Activated gamma-delta T cell treated with anti-CD3 and anti-CD28 coated beads, Interleukin-2, amount 50 U/mL, for 16 hours (primary cell): ENCODE measurements at places on chromosomes 6 and 20.

DNA sequence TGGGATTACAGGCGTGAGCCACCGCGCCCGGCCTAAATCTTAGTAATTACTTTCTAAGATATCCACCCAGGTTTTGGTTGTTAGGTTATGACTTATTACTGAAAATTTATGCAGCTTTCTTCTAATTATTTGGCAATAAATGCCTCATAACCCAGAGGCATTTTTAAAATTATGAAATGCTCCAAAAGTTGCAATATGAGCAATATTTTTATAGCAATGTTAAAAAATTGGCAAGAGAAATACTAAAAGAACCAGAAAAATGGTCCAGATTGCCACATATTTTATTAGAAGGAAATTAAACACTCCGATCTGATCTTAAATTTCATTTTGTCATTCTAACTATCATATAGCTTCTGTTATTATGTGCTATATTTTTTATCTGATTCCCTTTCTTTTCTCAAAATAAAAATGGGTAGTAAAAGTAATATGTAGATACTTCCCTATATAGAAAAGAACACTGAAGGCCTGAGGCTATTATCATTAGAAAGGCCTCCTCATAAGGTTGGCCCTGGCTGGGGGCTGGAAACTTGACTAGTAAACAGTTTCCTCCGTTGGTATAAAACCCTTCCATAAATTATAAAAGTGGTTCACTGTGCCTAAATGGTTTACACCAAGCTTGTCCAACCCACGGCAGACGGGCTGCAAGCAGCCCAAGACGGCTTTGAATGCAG is 22.1 kb downstream of the BLOC1S5 start:
- DNase-seq, result no peak

DNA sequence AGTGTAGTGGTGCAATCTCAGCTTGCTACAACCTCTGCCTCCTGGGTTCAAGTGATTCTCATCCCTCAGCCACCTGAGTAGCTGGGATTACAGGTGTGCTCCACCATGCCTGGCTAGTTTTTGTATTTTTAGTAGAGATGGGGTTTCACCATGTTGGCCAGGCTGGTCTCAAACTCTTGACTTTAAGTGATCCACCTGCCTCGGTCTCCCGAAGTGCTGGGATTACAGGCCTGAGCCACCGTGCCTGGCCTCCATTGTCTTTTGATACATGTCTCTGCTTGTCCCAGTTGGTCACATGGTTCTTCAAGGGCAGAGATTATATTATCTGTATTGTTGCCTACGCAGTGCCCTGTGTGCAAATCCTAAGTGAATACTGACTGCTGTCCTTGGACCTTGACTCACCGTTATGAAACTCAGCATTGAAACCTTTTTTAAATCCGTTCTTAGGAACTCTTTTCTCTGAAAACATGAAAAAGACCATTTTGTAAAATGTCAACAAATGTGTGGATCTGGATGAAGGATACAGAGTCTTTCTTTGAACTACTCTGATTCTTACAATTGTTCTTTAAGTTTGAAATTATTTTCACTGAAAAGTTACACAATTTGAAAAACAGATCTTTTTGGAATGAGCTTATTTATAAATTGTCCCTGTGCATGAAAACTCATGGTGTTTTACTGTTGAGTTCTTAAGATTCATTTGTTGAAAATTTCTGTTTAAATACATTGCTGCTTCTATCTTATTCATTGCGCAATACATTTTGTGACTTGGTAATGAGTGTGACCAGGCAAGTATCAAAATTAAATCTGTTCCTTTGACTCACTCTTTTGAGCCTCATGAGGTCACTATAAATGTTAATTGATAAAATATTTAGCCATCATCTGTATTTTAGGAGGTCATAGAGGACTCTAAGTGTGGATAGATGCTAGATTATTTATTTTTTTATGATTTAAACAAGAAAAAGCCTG is 293.5 kb downstream of the UTRN start:
- DNase-seq, result no peak

GRCh38 chr6:8180327-8181159 is 78.2 kb upstream of the EEF1E1 start:
- DNase-seq, result no peak

GRCh38 chr6:55011034-55011433 is 163.3 kb upstream of the HCRTR2 start:
- no peak for DNase-seq

GRCh38 chr20:62929051-62929538 is 2.8 kb upstream of the DIDO1 start:
- DNase-seq, result peak; percentile 33

GRCh38 chr6:3220366-3220765 is 7.1 kb downstream of the TUBB2B start:
- no peak for DNase-seq

GRCh38 chr6:40532349-40533000 is 54.7 kb downstream of the LRFN2 start:
- no peak for DNase-seq

GRCh38 chr20:54026295-54027064 is 43.9 kb downstream of the BCAS1 start:
- DNase-seq, result no peak

DNA sequence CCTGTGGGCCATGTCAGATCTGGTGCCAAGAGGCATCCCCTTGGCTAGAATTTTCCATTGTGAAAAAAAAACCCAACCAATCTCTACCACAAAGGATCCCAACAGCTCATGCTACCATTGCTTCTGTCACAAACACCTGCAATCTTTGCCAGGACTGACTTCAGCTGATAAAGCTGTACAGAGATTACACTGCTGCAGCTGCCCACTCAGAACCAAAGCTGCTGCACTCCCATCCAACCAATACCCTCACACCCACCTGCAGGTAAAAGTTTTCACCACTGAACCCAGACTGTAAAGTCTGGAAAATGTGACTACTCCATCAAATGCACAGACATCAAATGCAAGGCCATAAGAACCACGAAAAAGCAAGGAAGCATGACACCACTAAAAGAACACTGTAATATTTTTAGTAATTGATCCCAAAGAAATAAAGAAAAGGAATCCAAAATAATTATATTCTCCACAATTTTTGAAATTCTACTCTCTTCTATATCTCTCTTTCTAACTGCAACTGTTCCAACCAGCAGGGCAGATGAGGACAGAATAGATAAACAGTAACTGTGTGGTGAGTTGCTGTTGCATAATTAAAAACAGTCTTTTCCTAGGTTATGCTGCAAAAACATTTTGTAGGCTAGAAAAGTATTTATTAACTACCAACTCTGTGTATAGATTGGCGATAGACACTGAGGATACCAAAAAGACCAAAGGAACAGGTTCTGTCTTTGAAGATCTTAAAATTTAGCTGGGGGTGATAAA is 128.0 kb upstream of the MCHR2 start:
- DNase-seq, result no peak

DNA sequence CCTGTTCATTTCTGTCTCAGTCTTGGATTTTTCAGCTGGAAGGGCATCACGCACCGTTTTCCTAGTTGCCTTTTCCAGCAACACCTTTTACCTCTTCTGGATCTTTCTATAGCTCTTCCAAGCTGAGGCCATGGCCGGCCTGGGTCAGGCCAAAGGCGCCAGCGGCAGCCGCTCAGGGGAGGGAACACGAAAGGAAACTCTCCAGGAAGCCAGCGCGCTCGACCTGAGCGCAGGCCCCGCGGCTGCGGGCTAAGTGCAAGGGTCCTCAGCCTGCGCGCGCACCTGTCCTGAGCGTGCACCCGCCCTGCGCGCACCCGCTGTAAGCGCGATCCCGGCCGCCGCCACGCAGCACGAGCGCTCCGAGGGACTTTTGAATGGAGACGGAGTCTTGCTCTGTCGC is 43.8 kb upstream of the TMEM181 start:
- no peak for DNase-seq

DNA sequence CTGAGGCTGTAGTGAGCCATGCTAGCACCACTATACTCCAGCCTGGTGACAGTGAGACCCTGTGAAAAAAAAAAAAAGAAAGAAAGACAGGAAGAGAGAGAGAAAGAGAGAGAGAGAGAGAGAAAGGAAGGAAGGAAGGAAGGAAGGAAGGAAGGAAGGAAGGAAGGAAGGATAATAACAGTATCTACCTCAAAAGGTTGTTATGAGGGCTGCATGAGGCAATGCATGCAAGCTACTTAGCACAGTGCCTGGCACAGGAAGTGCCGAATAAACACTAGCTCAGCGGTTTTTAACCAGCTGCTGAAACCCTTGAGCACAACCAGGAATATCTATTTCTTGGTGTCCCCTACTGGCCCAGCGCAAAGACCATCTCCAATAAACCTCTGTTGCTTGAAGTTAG is 62.3 kb upstream of the TBC1D7 start:
- DNase-seq, result no peak

DNA sequence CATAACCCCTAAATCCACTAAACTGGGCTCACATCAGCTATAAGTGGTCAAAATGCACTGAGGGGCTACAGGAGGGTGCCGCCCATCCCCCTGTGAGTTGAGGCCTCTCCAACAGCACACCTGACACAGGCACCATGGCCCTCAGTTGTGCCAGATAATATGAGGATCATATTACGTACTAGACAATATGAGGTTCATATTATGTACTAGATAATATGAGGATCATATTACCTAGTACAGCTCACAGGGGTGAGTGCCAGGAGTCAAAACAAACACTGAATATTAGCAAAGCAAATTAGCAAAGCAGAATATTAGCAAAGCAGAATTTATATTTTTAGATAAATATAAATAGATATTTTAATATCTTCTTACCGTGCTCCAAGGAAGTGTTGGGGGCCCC is 35.3 kb downstream of the CD24 start:
- no peak for DNase-seq

GRCh38 chr6:35014341-35014740 is 125.3 kb downstream of the ANKS1A start:
- DNase-seq, result no peak

DNA sequence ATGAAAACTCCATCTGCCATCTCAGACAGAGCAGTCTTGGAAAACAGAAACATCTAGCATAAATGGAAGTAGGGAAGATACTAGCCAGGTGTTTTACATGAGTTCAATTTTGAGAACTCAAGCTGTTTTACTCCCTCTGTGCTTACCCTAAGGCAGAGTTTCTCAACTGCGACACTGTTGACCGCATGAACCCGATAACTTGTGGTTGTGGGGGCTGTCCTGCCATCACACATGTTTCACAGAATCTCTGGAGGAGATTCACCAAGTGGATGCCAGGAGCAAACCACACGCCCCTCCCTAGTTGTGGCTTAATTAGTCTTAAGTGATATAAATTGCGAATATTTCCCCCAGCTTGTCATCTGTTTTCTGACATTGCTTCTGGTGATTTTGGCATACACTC is 2.3 kb upstream of the SERPINB6 start:
- DNase-seq, result no peak

DNA sequence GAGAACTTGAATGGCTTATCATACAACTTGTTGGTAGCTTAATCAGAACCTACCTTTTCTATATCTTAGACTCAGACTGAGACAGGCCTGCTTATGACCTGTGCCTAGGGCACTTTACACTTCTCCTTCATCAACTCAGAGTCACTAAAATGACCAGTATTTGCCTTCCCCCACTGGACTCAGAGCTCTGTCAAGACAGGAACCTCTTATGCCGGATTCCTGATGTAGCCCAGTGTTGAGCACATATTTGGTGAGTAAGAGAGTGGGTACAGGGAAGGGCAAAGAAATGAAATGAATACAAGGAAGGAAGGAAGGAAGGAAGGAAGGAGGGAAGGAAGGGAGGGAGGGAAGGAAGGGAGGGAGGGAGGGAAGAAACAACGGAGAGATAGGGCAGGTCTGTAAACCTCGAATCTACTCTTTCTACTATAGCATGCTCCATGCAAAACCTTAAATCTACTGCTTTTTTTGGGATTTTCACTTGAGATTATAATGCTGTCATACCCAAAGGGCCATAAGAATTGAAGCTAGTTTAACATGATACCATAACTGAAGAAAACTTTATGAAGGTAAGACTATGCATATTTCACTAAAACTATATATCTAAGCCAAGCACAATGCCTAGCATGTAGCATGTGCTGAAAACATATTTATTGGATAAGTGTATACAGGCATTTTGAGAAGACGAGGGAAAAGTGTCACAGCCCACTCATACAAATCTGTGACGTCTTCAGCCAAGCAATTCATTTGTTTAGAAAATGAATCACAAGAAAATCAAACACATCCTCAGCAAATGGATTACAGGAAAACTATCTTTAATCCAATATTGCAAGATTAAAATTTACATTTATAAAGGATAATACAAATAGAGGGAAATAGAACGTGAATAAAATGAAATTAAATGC is 89.9 kb downstream of the RFX6 start:
- DNase-seq, result no peak

GRCh38 chr6:96094077-96094476 is 78.3 kb downstream of the FUT9 start:
- no peak for DNase-seq

- no peak for DNase-seq
Measured at GRCh38 chr20:44010162-44010704, 95.6 kb downstream of the TOX2 start.

GRCh38 chr6:122778985-122779661 is 393 bp upstream of the FABP7 start:
- no peak for DNase-seq
